ENCODE measurements at places on chromosomes 13 and 19. TPM values are rescaled to one million over a fixed set of nuclear protein-coding genes. Genes with fewer than 3 reads are reported as not detected.
A peak's percentile ranks its signal among the peaks of the same experiment; 100 is the strongest.

DNA sequence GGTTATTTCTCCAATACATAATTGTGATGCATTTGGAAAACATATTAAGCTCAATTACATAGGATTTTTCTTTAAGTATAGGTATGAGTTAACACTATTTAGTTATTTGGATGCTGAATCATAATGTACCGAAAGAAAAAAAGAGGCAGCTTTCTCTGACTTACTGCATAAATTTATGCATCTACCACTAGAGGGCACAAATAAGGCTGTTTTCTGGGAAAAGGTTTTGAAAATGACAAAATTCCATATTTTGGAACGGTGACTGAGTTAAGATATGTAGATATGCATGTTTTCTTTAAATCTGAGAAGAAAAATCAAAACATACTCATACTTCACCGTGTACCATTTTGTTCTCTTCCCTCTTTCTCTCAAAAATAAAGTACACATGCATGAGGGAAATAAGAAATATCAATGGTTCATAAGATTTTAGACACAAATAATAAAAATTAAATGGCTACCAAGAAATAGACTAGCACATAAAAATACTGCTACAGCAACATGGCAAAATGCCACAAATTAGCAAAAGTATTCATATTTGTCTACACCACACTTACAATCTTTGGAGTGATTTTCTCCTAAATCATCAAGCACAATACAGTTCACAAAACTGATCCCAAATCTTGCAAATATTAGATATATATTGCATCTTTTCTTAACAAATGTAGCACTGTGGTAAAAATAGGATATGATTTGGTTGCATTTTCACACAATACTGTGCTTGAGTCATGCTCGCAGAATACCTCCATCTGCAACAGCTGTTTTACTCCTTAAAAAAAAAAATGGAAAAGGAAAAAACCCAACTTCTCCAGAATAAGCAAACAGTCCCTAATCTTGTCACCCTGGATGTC is 260.0 kb downstream of the FGF14 start:
- no peak for DNase-seq

The ZNF470 gene
- 0.99 TPM for total RNA-seq

DNA sequence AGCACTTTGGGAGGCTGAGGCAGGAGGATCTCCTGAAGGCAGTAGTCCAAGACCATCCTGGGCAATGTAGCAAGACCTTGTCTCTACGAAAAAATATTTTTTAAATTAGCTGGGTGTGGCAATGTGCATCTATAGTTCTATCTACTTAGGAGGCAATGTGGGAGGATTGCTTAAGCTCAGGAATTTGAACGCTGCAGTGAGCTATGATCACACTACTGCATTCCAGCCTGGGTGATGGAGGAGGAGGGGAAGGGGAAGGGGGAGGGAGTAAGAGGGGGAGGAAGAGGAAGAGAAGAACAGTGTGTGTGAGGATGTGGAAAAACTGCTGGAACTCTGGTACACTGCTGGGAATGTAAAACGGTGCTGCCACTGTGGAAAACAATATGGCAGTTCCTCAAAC is 9.2 kb upstream of the CLIP3 start:
- no peak for DNase-seq

- DNase-seq, result no peak
These were observed 97.9 kb upstream of the SLC7A1 start for GRCh38 chr13:29693275-29693945.

GRCh38 chr19:19443902-19444680 is 38.6 kb downstream of the GATAD2A start:
- DNase-seq, result peak; percentile 64

The POSTN gene
- not detected for total RNA-seq

DNA sequence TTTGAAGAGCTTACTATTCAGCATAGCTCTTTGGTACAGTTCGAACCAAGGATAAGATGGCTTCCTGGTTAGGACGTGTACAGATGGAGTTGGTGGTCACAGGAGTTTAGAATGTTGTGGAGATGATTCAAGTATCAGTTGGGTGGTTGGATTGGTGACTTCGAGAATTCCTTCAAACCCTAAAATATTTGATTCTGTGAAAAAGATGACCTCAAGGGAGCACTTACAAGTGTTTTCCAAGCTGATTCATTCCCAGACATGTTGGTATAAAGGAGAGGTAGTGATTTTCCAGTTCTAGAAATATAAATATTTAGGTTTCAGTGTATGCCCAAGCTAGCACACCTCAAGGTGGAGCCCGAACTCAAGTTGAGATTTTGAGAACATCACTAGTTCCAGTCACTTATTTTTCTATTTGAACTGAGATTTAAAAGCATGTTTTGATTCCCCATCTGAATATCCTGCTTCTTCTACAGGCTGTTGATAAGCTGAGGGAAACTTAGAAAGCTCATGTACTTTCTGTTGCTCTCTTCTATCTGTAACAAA is 306.1 kb downstream of the DCT start:
- DNase-seq, result no peak

DNA sequence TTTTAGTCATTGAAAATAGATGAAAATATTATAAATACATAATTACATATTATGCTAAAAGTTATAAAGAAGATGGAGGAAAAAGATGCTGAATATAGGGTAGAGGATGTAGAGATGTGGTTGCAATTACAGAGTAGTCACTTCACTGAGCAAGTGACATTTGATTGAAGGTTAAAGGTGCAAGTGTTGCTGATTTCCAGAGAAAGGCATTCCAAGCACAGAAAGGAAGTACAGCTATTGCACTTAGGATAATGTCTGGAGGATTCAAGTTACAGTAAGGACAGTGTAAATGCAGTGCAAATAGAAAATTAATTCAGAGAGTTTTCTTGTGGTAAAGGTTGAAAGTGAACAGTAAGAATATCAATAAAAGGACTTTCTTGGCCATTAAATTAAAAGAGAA is 1721.8 kb downstream of the PCDH9 start:
- DNase-seq, result no peak

The C5AR2 gene
- total RNA-seq, result not detected

- no peak for DNase-seq
These were observed 160.5 kb downstream of the STK24 start for GRCh38 chr13:98416408-98416807.

The CGB3 gene
- not detected for total RNA-seq

The ZNF414 gene
- total RNA-seq, result 19.8 TPM

DNA sequence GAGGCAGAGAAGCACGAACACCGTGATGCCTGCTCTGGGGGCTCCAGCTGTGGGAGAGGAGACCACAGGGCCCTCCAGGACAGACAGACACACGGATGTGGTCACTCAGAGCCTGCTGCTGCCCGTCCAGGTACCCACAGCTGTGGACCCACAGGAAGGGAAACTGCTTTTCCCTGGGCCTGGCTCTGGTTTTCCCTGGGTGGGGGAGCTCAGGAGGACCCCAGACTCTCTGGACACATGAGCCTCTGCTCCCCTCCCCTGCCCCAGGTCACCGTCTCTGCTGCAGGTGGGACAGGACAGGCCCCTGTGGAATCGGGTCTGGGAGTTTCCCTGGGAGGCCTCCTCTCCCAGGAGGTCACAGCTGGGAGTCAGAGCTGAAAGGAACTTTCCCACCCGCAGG is 7.3 kb downstream of the LILRA4 start:
- no peak for DNase-seq

- DNase-seq, result no peak
These were observed 10.3 kb upstream of the PAK4 start for GRCh38 chr19:39115105-39115847.

DNA sequence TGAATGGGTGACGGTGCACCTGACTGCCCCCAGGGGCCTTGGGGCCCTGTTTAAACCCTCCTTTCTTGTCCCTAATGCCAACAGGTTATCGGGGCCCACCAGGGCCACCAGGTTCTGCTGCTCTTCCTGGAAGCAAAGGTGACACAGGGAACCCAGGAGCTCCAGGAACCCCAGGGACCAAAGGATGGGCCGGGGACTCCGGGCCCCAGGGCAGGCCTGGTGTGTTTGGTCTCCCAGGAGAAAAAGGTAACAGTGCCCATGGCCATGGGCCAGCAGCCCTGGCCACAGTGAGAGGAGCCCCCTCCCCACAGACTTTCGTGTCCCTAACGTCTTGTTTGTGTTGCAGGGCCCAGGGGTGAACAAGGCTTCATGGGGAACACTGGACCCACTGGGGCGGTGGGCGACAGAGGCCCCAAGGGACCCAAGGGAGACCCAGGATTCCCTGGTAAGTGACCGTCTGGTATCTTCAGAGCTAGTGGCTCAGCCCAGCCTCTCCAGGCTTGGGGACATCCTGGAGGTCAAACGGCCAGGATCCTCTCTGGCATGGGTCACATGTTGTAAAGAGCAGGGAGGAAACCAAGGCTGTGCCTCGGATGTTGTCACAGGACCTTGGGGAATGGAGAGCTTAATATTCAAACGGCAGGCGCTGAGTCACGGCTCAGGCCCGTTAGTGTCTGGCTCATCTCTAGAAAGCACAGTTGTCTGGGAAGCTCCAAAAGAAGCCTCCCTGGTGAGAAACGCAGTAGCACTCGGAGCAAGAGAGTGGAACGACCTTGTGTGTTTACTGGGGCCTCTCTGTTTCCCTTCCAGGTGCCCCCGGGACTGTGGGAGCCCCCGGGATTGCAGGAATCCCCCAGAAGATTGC is 58.3 kb downstream of the RAB20 start:
- DNase-seq, result no peak

DNA sequence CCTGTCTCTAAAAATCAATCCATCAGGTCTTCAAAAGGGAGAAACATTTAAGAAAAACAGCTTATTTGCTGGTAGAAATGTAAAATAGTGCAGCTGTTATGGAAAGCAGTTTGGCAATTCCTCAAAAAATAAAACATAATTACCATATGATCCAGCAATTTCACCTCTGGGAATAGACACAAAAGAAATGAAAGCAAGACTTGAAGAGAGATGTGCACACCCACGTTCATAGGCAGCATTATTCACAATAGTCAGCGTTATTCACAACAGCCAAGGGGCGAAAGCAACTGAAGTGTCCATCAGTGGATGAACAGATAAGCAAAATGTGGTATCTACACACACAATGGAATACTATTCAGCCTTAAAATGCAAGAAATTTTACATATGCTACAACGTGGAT is 45.1 kb upstream of the DOCK9 start:
- no peak for DNase-seq

DNA sequence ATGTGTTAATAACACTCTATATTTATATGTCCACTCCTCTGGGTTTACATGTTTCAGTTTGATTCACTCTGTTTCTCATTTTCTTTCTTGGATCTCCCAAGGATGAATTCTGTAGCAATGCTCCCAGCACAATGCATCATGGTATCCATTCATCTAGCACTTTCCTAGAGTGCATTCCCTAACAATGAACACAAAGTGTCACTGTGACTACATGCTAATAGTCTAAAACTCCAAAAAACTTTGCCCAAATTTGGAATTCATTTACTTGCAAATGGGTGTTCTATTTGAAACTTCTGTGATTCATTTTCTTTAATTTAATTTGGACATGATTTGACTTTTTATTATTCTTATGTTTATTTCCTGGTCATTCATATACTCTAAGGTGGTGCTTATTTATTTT is 286.3 kb downstream of the POU4F1 start:
- no peak for DNase-seq

DNA sequence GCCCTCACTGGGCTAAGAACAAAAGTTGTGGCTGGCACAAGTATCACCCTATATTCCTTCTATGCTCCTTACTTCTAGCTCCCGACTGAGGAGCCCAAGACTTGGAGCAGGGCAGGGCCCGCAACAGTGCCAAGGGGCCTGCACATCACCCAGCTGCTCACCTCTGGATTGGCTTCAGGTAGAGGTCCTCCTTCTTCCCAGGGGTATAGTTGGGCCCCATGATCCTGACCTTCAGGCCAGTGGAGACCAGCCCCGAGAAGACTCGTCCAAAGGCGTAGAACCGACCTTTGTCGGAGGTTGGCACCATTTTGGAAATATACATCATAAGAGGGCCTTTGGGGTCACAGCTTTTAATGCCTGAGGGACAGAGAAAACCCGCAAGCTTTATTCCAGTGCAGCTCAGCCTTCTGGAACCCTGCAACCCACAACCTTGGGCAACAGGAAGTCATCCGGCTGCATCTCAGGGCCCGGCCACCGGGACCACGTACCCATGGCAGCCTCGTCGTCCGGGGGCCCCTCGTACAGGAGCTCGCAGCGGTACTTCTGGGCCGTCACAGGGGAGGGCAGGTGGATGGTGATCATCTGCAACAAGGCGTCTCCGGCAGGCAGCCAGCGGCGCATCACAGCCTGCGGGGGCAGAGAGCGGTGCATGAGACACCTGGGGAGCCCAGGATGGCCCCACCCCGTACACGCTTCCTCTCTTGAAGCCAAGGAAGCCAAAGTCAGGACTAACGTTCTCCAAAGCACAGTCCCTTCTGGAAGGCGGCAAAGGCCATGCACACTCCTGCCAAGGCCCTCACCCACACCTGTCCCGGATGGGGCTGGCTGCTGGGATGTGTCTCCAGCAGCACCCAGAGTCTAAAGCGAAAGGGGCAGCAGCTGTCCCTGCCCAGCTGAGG is 4.7 kb downstream of the EEF2 start:
- no peak for DNase-seq

Data from activated naive CD4-positive, alpha-beta T cell treated with anti-CD3 and anti-CD28 coated beads for 36 hours (primary cell).